NCI-H1694 treated with DMSO at 0.1 percent for 48 hours (cell line): ENCODE measurements at places on chromosomes 6 and 20.

GRCh38 chr6:81772741-81773140 is 20.3 kb upstream of the TENT5A start:
- DNase-seq: no peak

DNA sequence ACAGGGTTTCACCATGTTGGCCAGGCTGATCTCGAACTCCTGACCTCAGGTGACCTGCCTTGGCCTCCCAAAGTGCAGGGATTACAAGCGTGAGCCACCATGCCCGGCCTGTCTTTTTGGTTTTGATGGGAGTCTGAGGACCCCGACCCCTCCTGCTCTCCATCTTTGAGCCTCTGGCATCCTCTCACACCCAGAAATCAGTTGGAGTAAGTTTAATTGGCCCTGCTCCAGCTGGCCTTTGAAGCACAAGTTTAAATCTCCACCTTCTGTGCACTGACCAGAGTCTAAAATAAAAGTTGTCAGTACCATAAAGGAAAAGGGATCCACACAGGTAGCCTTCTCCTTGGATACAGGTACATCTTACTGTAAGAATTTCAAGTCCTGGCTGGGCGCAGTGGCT is 15.9 kb upstream of the C20orf144 start:
- no peak for DNase-seq

DNA sequence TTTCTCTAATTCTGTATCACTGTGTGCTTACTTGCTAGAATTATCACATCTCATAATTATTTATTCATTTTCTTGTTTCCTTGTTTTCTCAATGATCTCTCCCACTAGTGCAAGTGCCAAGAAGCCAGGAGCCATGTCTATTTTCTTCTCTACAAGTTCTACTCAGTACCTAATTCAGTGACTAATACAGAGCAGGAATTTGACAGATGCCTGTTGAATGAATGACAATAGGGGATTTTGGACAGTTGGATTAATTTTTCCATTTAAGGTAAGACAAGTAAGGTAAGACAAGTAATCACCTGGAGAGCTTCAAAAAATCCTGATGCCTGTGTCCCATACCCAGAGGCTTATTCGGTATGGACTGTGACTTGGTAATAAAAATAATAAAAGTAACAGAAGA is 81.0 kb downstream of the EDN1 start:
- no peak for DNase-seq

- DNase-seq: no peak
These were observed 308.3 kb downstream of the CDH4 start for GRCh38 chr20:61560361-61560853.

- no peak for DNase-seq
These were observed 212.1 kb downstream of the BTBD9 start for GRCh38 chr6:38427492-38428210.

DNA sequence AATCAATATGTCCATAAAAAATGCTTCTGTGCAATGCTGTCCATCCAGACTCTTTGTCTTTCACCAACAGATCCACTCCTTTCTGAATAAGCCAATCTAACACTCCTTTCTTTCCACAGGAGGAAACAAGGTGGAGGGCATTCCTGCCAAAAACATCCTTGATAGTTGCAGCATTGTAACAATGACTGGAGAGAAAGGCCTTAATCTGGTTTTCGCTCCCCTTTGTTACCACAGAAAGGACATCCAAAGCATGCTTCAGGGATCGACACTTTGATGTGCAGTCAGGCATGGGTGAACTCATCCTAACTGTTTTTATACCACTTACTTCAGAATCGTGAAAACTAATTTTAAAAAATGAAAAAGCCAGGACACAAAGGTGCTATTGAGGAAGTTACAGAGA is 7.4 kb downstream of the IBTK start:
- no peak for DNase-seq

DNA sequence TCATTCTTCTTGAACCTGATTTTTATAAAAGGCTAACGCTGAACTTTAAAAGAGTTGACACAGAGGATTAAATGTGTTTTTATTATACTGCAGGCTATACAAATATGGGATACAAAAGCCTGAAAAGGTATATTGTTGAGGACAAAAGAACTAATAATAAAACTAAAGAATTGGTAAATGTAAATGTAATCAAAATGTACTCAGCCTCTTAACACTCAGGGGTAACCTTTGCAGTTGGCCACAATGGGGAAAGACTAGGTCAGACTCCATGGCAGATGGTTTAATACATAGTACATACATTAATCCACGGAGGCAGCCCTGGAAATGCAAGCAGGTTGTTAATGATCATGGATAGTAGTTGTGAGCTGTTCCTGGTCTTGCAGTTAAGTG is 57.5 kb downstream of the SOBP start:
- DNase-seq: no peak

GRCh38 chr6:139522511-139523220 is 148.2 kb upstream of the CITED2 start:
- DNase-seq: no peak

DNA sequence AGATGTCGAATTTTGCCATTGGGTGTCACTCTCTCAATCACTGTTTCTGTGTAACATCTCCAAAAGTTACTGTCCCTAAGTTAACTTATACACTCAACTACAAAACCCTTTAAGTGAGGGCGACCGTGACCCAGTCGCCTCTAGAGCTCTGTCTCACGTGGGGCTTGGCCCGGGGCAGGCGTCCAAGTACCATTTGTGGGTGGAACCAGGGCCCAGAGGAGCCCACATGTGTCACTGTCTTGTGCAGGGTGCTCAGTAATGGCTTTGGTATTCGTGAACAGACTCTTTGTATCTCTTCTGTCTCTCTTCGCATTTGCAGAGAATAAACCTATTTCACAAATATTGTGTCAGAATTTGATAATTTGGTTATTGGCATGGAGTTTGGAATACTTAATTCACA is 109.9 kb upstream of the THBS2 start:
- DNase-seq: no peak

GRCh38 chr6:142002825-142003405 is 129.8 kb upstream of the GJE1 start:
- no peak for DNase-seq

DNA sequence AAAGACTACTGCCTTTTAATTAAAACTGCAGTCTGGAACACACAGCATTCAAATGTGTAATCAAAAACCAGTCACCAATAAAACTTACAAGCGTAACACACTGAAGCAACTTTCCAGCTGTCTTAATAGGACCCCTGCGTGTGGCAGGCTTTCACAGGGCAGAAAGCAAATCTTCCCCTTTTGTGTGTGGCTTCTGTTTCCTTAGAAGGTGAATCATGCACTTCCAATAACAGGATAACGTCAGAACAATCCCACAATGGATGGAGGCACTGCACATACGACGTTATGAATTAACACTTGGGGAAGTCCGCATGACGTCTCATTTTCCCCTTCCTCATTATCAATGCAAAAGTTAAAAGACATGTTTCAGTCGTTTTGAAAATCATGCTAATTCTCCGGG is 44.8 kb downstream of the INSM1 start:
- no peak for DNase-seq

GRCh38 chr6:2917065-2917464 is 14.0 kb upstream of the SERPINB9 start:
- DNase-seq: no peak

DNA sequence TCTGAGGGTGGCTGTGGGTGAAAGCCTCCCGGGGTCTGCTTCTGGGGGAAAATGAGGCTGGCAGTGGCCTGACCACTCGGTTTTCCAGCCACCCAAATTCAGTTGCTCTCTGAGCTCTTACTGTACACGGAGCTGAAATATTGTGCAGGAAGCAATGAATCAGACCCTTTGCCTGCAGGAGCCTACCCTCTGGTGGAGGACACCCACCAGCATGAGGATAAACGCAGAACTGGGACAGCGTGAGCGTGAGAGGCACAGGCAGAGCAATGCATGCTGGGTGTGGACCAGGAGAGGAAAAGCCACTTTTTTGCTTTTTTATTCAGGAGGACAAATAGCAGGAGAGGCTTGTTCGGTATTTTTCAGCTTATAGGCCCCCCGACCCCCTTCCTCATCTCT is 298.0 kb downstream of the QKI start:
- DNase-seq: no peak

DNA sequence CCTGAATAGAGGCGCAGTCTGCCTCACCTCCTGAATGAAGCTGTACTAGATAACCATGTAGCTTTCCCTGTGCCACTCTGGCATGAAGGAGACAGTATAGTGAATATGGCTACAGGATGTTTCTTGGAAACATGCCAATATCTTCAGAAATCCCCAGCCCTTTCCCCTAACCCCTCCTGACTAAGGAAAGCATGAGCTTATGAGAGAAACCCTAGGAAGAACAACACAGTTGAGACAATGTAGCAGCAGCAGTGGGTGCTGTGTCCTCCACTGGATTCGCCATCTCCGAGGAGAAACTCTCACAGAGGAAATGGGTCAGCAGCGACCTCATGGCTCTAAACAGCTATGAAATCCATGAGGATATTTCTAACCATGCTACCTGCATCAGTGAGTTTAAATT is 6.7 kb downstream of the HLA-DQA1 start:
- DNase-seq: no peak

DNA sequence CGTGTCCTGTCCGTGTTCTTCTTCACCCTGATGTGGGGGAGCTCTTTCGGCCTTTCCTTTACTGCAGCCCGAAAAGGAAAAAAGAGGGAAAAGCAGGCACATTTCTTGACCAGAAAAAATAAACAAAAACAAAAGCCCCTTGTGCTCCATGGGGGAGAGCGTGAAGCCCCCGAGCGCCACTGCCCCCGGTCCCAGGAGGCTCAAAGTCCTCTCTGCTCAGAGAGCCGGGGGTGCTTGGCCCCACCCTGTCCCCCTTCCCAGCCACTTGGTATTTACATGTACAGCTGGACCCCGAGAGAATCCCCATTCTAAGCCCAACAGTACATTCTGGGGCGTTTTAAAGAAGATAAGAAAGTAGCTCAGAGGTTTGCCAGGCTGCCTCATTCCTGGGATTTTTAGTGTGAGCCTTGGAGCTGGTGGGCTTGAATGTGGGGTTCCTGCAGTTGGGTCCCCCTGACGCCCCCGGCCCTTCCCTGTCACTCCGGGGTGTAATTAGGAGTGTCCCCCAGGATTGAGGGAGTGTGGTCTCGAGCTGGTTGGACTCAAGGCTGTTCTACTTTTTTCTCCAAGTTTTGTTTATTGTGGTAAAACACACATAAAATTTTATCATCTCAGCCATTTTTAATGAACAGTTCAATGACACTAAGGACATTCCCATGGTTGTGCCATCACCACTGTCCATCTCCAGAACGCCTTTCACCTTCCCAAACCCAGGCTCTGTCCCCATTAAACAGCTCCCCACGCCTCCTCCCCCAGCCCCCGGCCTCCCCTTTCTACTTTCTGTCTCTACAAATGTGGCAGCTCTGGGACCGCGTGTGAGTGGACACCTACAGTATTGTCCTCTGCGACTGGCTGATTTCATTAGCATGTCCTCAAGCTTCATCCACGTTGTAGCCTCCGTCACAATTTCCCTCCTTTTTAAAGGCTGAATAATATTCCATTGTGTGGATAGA is 55.7 kb upstream of the BHLHE23 start:
- no peak for DNase-seq

DNA sequence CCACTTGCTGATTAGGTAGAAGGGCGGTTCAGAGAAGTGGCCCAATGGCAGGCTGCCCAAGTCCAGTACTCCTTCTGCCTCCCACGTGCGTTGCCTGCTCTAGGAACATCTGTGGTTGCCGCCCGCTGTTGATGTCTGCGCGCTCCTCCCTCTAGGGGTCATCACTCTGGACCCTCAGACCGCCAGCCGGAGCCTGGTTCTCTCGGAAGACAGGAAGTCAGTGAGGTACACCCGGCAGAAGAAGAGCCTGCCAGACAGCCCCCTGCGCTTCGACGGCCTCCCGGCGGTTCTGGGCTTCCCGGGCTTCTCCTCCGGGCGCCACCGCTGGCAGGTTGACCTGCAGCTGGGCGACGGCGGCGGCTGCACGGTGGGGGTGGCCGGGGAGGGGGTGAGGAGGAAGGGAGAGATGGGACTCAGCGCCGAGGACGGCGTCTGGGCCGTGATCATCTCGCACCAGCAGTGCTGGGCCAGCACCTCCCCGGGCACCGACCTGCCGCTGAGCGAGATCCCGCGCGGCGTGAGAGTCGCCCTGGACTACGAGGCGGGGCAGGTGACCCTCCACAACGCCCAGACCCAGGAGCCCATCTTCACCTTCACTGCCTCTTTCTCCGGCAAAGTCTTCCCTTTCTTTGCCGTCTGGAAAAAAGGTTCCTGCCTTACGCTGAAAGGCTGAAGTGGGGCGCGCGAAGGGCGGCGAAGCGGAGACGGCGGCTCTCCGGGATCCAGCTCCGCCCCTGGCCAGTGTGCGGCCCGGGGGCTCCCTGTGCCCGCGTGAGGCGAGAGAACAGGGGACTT is 8.5 kb downstream of the TRIM15 start:
- no peak for DNase-seq

- DNase-seq: peak; percentile 15
These were observed 20.7 kb downstream of the DYNLRB1 start for GRCh38 chr20:34536798-34537394.

DNA sequence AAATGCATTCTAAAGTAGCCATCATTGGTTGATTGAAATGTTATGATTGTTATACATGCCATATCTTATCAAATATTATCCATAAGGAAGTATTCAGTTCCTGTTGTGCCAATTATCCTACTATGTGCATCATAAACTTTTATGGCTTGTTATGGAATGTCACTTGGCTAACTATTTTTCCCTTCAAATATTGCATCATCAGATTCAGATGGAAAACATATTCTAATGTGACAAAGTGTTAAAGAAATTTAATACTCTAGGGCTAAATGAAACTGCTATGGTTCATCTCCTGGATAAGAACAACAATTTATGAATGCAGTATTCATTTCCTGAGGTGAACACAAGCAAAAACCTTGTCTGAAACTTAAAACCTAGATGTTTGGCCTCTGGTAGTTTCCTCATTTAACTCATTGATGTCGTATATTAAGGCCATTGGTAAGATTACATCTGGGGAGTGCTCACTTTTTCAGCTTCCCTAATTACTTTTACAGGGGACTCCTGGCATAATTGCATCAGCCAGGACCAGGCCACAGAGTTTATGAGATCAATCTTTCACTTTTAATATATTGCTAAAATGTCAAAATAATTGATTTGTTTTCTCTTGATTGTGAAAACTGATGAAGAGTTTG is 134.9 kb upstream of the CEP162 start:
- DNase-seq: no peak

DNA sequence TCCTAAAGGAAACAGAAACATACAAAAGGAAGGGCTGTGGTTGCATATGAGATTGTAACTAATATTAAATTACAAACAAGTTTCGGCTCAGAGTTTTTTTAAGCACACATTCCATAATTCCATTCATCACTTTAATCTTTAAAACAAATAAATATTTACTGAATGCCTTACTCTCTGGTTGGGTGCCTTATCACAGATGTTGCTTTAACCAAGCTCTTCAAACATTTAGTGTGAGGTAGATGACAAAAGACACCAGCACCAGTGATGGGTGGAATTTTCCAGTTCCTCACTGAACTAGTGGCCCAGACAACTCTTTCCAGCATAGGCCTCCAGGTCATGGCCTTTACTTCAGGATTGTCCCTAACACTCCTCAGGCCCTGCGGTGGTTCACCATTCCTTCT is 58.7 kb downstream of the ARHGAP18 start:
- no peak for DNase-seq

- no peak for DNase-seq
These were observed 189.6 kb downstream of the MYLK4 start for GRCh38 chr6:2560917-2561698.
